ENCODE measurements at places on chromosomes 4 and X. TPM values are rescaled to one million over a fixed set of nuclear protein-coding genes. Genes with fewer than 3 reads are reported as not detected.
A peak's percentile ranks its signal among the peaks of the same experiment; 100 is the strongest.

Gene RHOXF1
- not detected for total RNA-seq

GRCh38 chrX:50067435-50068284 is 133.1 kb downstream of the AKAP4 start:
- peak; percentile 80 for DNase-seq

- DNase-seq: no peak
Measured at GRCh38 chr4:38950159-38950558, 82.0 kb downstream of the TMEM156 start.

- no peak for DNase-seq
Measured at GRCh38 chrX:24173115-24173847, 23.8 kb downstream of the ZFX start.

Gene USP17L19
- not detected for total RNA-seq

GRCh38 chr4:185754961-185755360 is 57.0 kb downstream of the SORBS2 start:
- DNase-seq: no peak

DNA sequence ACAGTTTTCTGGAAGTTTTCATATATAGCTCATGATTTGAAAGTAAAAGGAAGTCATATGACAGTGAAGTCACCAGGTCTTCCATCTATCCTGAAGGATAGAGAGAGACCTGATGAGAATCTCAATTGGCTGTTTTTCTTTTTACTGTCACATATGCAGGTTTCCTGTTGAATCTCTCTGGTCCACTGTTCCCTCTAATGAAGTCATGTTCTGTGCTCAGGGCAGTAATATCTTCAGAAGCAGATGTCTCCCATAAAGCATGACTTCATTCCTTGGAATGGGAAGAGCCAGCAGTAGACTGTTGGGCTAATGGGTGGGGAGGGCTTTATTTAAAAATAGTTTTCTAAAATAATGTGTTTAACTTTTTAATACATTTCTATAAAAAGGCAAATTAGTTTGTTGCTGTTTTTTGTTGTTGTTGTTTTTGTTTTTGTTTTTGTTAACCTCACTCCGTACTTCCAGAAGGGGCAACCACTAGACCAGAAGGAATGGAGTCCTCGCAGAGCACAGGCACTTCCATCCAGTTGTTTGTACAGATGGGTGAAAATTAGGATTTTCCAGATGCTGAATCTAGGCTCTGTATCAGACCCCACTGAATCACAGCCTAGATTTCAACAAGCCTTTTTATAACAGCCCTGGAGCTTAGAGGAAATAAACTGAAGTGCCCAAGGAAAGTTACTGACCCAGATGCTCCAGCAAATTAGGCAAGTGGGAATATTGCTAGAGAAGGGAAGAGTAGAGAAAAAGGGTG is 54.2 kb downstream of the AWAT2 start:
- no peak for DNase-seq

DNA sequence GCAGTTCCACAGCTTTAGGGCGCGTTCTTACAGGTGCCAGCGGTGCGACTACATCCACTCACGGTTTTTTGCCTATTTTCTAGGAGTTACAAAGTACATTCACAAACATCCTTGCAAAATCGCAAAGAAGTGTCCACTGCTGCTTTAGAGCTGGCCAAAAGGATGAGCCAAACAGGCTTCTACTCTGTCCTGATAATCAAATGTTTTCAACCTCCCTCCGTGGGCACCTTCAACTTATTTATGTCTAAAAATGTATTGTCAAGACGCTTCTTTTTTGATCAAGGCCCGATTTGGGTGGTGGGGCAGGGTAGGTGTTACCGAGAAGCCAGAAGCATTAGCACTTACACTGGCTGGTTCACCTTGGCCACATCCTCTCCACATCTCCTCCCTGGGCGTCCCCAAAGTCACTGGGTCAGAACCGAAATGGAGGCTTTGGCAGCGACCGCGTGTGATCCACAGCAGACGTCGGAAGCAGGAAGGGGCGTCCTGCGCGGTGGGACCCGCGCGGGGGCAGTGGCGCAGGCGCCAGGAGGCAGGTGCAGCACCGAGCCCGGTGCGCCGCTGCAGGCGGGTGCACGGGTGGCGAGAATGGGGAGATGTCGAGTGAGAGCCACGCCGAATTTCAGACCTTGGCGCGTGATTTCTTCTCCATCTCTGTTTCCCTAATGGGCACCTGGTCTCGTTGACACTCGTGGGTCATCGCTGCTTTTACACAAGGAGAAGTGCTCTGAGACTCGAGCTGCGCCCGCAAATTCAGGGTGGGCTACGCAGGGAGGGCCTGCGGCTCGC is 16.9 kb downstream of the NKX3-2 start:
- no peak for DNase-seq

Gene KIF4A
- 77.6 TPM for total RNA-seq

DNA sequence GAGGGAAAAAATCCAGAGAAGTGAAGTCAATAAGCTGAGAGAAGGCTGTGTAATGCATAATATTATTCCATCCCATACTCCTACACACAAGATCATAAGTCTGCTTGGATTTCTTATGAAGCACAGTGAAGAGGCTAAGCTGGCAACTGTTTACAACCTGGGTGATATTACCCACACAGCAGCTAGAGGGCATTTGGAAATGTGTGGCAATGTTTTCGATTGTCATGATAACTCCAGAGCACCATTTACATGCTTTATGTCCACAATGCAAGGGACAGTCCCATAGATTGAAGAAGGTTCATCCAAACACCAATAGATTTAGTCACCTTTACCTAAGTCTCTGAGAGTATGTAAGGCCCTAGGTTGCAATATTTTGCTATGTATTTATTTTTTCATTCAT is 412.2 kb downstream of the PPP3CA start:
- DNase-seq: no peak

- DNase-seq: no peak
Measured at GRCh38 chr4:26130841-26131432, 189.9 kb upstream of the RBPJ start.

DNA sequence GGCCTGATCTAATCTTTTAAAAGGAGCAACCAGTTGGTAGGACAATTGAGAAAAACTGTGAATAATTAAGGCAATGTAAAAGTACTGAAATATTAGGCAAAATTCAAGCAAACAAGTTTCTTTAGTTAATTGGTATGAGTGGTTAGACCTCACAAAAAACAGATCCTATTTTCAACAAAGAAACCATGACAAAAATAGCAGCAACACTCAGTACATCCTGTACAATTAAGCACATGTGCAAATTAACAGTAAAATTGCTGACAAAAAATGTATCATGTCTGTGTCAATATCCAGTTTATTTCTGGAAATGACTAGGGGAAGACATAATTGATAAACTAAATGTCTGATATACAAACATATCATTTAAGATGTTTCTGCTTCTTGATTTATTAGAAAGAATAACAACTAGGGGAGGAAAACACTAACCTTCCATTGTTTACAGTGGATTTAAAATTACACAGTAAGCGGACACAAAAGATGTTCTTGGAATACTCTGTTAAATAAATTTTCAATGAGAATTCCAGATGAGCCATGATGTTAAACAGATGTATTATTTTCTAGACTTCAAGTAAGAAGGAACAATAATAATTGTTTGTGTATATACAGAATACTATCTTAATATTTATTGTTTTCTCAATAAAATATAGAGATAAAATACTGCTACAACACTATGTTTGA is 638.9 kb downstream of the SPRY1 start:
- DNase-seq: no peak

DNA sequence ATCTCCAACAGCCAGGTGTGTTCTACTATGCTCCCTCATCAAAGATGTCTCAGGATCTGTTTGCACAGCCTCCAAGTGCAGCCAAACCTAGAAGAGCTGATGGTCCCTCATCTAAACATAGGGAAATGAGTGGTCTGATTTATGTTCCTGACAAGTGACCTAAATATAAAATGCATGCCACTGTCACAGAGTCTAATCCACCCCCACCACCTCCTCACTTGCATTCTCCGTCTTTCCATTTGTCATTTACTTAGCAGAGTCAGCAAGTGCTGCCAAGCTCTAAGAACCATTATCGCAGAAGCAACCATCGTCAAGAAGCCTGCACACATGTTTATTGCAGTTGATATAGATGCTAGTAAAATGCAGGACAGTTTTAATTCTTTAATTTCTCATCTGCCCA is 33.1 kb upstream of the VCX3A start:
- no peak for DNase-seq

Gene UCP1
- total RNA-seq: 0.28 TPM

Gene KLHL4
- total RNA-seq: 0.22 TPM

Gene SMAD1
- 44.3 TPM for total RNA-seq

DNA sequence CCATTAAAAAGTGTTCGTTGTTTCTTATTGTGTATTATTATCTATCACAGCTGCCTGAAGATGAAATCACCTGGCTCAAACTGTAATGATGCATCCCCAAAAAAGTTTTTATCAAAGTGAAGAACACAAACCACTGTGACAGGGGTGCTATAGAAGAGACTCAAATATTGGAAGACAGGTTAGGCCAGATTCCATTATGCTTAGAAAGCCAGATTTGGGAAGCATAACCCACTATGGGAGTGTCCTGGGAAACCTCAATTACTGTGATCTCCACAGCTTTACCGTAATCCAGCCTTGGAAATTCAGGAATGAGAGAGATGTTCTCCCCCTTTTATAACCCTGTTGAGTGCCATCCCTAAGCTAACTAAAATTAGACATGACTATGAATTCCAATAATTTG is 114.2 kb downstream of the NWD2 start:
- DNase-seq: no peak

DNA sequence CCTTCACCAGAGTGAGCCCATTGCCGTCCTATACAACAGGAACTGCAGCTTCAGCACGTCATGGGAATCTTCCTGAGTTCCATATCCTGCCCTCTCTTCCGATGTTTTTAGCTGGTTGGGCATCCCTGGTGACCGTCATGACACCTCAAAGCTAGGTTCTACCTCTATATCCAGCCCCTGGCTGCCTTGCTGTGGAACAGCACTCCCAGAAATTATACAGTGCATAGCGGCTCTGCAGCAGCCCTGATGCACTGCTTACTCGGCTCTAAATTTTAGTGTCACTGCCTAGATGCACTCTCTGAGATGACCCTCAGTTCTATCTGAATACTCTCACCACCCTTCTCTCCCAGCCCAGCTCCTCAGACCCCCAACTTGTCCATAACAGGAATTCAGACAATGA is 44.3 kb downstream of the ARHGEF38 start:
- DNase-seq: peak; percentile 35

Gene TMEM128
- total RNA-seq: 61.3 TPM

Gene ARHGEF38
- 0.37 TPM for total RNA-seq

- DNase-seq: no peak
Measured at GRCh38 chr4:117770269-117771102, 263.8 kb upstream of the NDST3 start.

Gene ETNPPL
- total RNA-seq: 0.19 TPM

GRCh38 chr4:136841526-136841925 is 690.8 kb downstream of the PCDH18 start:
- no peak for DNase-seq

DNA sequence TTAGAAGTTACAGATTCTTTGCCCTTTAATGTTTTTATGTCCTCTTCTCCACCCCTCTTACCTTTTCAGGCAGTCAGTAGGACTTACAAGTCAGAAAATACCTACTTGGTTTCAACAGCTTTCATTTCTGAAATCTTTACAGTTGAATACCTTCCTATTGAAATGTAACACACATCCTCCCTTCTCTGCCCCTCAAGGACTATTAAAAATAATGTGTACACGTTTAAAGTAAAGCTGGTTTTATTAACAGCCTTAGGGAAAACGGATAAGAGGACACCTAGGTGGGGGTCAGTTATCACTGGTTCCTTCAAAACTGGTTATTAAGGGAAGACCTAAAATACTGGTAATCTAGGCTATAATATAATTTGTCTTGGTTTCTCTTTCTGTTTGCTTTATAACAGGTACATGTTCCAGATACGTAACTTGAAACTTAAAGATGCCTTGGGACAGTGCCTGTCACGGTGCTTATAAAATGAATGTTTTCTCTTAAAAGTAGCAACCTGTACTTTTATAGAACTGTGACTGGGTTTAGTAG is 1.8 kb downstream of the CCSER1 start:
- DNase-seq: no peak

Gene RAB40A
- 0.31 TPM for total RNA-seq

DNA sequence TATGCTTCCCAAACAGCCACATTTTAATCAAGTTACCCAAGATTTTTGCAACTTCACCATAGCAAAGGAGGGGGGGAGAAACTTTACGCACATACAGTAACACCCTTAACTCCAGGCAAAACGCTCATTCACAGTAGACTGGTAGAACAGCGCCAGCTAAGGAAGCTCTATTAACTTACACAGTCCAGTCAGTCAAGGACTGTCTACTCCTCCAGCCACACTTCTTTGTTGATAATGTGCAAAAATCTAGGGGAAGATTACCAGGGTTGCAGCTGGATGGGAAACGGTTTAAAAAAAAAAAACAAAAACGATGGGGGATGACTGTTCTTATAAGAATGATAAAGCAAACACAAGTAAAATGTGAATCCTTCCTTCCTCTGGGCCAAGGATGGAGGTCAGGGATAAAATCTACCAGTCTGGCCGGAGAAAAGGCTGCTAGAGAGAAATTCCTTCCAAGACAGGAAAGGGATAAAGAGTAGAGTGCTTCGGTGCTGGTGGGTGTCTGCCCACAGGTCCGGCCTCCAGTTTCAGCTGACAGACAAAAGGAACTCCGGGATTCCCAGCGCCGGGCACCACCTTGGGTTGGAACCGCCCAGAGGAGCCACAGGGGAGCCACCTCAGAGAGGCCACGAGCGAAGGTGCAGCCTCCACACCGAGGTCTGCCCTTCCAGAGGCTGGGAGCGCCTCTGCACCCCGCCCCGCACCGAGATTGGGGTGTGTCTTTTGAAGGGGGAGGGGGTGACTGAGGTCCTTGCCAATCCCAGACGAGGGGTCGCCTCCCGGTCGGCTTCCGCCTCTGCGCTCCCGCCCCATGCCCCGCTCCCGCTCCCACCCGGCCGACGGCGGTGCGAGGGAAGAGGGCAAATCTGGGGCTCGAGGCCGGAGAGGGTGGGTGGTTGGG is 811 bp downstream of the ANKRD50 start:
- DNase-seq: peak; percentile 82

GRCh38 chr4:1462009-1462767 is 55.9 kb upstream of the NKX1-1 start:
- no peak for DNase-seq

Gene SAGE1
- total RNA-seq: not detected

Gene PLAC8
- total RNA-seq: 0.15 TPM

GRCh38 chr4:186832906-186833305 is 109.2 kb upstream of the FAT1 start:
- no peak for DNase-seq

GRCh38 chr4:135238940-135239339 is 1037.4 kb upstream of the PABPC4L start:
- DNase-seq: no peak

DNA sequence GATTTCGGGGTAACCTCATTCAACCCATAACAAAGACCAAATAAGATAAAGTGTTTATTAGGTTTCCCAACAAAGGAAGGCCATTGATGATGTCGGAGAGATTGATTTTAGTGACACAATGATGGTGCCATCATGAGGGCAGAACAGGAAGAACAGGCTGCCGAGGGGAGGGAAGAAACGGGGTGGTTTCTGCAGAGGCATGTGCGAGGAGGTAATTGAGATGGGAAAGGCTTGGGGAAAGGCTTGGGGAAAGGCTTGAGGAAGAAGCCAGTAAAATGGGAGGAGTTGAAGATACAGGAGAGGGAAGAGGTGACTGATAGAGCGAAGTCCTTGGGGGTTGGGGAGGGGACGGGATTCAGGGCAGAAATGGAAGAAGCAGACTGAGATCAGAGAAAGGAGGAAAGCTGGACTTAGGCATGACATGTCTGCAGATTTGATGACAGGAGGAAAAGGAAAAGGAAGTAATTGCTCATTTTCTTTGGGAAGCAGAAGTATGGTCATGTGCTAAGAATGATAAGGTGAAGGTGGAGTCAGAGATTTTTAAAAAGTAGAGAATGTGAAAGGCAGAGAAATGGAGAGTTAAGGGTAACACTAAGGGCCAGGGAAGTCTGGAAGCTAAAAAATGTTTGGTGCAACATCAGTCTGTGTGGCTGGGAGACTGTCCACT is 6.0 kb downstream of the HPSE start:
- DNase-seq: peak; percentile 27
